SJSA1 (cell line): ENCODE measurements at places on chromosomes 1 and 21. TPM values are rescaled to one million over a fixed set of nuclear protein-coding genes. Genes with fewer than 3 reads are reported as not detected.

LIN28A gene
- not detected in 2 replicates for total RNA-seq

GNG12 gene
- 208 and 330 TPM in 2 replicates for total RNA-seq

GRCh38 chr1:182617734-182618351 is 13.7 kb upstream of the RGS16 start:
- H3K27me3 ChIP-seq = no peaks in the 10 kb centered on the region
- DNase-seq = no peak
- H3K4me3 ChIP-seq = no peak overlapping the region
- H3K27ac ChIP-seq = no peak overlapping the region
- peaks cover 53% of the 10 kb centered on the region for H3K4me1 ChIP-seq

DNA sequence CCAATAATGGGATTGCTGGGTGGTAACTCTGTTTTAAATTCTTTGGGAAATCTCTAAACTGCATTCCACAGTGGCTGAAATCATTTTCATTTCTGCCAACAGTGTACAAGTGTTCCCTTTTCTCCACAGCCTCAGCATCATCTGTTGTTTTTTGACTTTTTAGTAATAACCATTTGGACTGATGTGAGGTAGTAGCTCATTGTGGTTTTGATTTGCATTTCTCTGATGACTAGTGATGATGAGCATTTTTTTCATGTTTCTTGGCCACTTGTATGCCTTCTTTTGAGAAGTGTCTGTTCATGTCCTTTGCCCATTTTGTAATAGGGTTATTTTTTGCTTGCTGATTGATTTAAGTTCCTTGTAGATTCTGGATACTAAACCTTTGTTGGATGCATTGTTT is 131.9 kb upstream of the B3GALT2 start:
- peaks cover 29% of the 10 kb centered on the region for H3K4me1 ChIP-seq
- H3K27ac ChIP-seq = no peak overlapping the region
- H3K36me3 ChIP-seq = peaks cover 3% of the 10 kb centered on the region; the same call in 1 of the 2 replicates
- H3K27me3 ChIP-seq = no peaks in the 10 kb centered on the region
- no peak overlapping the region for H3K4me3 ChIP-seq
- DNase-seq = no peak

DNA sequence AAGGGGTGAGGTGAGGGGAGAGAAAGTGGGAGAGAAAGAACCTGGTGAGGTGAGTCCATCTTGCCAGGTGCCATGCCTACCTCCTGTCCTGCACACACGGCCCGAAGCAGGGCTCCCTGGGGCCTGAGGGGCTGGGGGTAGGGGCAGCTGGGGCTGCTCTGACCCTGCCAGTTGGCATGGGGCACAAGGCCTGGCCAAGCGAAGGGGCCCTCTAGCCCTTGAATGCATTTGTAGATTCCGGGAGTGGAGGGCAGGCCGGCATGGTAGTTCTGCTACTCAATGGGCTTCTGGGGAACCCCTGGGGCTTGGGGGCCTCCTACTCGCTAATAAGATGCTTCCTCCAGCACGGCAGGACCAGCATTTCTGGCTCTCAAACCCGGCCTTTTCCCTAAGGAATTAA is 3.6 kb upstream of the PRDM16 start:
- H3K36me3 ChIP-seq = no peaks in the 10 kb centered on the region
- DNase-seq = no peak

GRCh38 chr1:202811296-202812175 is 782 bp downstream of the PCAT6 start:
- H3K27ac ChIP-seq = no peak overlapping the region
- no peaks in the 10 kb centered on the region for H3K27me3 ChIP-seq
- peak overlapping the region; percentile 59 for H3K4me3 ChIP-seq
- H3K36me3 ChIP-seq = peaks cover 3% of the 10 kb centered on the region
- no peak for DNase-seq
